ENCODE measurements at places on chromosomes 7 and 10. TPM values are rescaled to one million over a fixed set of nuclear protein-coding genes. Genes with fewer than 3 reads are reported as not detected.

The ETV1 gene
- total RNA-seq, result 5.7 TPM

The PIP4K2A gene
- total RNA-seq, result 49.6 TPM

The ACHE gene
- total RNA-seq, result 1.9 TPM

The CLDN12 gene
- total RNA-seq, result 20.1 TPM

The INHBA gene
- 1.00 TPM for total RNA-seq

The FRAT1 gene
- total RNA-seq, result 8.2 TPM

The NAT16 gene
- total RNA-seq, result not detected

The PTPRZ1 gene
- total RNA-seq, result 0.48 TPM

The SEMA3E gene
- total RNA-seq, result 3.2 TPM

The PTPN20 gene
- total RNA-seq, result 0.74 TPM
